ENCODE measurements at places on chromosomes 6 and 20.

DNA sequence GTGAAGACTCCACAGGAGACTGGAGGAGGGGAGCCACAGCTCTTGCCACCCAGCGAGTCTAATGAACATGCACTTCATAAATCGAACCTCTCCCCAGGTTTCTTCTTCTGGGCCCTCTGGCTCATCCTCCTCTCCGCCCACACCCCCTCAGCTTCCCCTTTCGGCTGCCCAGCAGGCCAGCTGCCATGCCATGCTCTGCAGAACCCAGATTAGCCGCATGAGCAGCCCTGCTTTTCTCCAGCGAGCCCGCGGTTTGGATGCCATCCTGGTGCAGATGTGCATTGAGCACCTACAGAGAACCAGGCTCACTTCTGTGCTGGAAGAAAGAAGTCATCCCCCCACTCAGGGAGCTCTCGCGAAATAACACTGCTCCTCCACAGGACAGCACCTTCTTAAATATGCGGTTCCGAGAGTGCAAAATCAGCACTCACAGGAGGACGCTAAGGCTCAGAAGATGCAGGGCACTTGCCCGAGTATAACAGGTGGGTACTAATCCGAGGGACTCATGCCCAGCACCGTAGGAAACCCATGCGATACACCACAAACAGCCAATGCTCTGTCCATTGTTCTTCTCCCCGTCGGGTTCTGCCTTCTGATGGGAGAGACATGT, 143.0 kb upstream of the THBS2 start:
- DNase-seq = no peak

- DNase-seq = no peak
Measured at GRCh38 chr6:135537741-135538301, 40.3 kb upstream of the AHI1 start.

GRCh38 chr20:3898639-3899038, 9.5 kb downstream of the PANK2 start:
- DNase-seq = no peak

DNA sequence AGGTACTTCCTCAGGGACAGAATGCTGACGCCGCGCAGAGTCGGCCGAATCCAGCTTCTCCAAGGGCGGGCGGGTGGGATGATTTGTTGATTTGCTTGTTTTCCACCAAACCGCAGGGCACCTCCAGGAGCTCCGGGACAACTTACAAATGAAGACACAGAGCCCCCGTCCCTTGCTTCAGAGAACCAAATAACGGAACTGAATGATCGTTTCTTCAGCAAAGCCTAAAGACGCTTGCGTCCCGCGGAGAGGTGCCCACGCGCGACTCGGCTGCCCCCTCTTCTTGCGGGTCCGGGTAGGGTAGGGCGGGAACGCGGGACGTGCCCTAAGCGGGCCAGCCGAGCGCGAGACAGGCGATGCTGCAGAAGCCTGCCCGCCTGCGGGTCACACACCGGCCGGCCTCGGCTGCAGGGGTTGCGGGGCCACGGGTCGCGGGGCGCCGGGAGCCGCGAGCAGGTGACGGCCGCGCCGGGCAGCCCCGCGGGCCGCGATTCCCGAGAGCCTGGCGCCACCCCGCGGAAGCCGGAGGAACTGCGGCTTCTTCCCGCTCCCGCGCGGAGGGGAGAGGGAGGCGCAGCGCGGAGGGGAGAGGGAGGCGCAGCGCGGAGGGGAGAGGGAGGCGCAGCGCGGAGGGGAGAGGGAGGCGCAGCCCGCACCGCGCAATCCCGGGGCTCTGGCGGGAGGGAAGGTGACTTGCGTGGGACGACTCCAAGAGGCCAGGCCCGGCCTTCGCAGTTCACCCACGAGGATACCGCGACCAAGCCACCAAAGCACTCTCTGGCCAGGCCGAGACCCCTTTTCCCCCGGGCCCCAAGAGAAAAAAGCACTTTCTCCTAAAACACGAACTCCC, 7.7 kb upstream of the FOXF2 start:
- DNase-seq = no peak

- DNase-seq = no peak
Measured at GRCh38 chr6:22737331-22737730, 168.0 kb downstream of the HDGFL1 start.

GRCh38 chr6:43847741-43848630, 78.0 kb downstream of the VEGFA start:
- DNase-seq = no peak

GRCh38 chr6:5463690-5464089, 202.4 kb downstream of the FARS2 start:
- no peak for DNase-seq

- DNase-seq = no peak
Measured at GRCh38 chr20:21286775-21287174, 16.4 kb upstream of the XRN2 start.

DNA sequence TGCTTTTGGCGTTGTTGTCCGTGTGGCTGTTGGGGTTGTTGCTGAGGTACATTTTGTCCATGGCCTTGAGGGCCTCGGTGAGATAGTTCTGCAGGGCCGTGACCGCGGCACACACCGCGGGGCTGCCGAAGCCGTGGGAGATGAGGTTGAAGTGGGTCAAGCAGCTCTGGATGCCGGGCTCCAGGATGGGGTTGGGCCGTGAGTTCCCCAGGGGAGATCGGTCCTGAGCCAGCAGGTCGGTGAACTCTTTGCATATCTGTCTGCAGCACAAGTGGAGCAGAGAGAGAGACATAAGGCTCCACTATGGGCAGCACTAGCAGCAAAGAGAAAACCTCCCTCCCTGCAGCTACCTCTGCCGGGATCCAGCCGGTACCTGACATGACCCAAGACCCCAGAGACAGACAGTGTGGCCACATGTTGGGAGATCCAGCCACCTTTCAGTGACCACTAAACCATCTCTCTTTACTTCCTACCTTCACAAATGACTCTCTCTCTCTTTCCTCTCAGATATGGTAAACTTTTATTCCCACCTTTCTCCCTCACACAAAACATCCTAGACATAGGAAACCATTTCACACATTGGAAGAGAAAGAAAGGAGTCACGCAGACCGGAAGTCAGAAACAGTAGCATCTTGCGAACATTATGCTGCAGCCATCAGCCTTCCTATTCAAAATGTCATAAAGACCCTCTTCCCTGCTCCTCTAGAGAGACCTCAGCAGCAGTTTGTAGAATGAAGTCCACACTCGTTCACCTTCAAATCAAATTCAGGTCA, 16.2 kb downstream of the TFAP2A start:
- no peak for DNase-seq

- DNase-seq = no peak
Measured at GRCh38 chr6:106530502-106530901, 98.8 kb downstream of the RTN4IP1 start.

DNA sequence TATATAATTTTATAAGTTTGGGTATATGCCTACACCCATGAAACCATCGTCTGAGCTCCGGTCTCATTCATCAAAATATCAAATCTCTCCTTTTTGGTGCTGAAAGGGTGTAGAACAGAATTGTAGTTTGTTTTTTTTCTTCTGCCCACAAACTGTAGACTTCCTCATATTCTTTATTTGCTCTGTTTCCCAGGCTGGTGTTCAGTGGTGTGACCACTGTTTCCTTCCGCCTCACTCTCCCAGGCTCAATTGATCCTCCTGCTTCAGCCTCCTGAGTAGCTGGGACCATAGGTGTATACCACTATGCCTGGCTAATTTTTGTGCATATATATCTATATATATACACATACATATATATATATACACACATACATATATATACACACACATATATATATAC, 139.6 kb upstream of the HCRTR2 start:
- DNase-seq = no peak

DNA sequence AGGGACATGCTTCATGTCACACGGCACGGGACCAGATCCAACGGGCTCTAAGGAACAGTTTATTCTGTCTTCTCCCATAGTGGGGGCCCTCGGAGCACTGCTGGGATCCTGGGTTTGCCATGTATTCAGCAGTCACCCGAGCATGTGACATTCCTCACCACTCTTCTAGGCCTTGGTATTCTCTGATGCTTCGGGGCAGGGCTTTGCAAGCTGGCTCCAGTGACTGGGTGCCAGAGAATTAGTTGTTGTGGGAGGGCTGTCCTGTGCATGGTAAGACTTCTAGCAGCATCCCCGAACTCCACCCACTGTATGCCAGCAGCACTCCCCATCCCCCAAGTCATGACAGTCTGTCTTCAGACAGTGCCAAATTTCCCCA, 5.4 kb downstream of the CCN5 start:
- no peak for DNase-seq

DNA sequence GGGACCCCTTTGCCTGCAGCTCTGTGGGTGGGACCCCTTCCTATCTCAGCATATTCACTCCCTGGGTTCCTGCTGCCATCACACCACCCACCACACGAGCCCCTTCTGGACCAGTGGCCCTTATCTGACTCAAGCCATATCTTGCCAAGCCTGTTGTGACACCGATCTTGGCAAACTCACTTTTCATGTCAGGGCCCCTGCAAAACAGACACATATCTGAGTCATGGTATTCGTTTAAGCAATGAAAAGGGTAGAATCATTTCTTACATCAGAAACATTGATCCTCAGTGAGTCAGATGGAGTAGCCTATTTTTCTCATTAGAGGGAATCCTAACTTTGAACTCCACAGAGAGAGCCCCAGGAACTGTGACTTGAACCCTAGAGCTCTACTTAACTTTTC, 10.6 kb downstream of the RAET1E start:
- DNase-seq = no peak

GRCh38 chr6:11675601-11676000, 103.0 kb downstream of the ADTRP start:
- no peak for DNase-seq

DNA sequence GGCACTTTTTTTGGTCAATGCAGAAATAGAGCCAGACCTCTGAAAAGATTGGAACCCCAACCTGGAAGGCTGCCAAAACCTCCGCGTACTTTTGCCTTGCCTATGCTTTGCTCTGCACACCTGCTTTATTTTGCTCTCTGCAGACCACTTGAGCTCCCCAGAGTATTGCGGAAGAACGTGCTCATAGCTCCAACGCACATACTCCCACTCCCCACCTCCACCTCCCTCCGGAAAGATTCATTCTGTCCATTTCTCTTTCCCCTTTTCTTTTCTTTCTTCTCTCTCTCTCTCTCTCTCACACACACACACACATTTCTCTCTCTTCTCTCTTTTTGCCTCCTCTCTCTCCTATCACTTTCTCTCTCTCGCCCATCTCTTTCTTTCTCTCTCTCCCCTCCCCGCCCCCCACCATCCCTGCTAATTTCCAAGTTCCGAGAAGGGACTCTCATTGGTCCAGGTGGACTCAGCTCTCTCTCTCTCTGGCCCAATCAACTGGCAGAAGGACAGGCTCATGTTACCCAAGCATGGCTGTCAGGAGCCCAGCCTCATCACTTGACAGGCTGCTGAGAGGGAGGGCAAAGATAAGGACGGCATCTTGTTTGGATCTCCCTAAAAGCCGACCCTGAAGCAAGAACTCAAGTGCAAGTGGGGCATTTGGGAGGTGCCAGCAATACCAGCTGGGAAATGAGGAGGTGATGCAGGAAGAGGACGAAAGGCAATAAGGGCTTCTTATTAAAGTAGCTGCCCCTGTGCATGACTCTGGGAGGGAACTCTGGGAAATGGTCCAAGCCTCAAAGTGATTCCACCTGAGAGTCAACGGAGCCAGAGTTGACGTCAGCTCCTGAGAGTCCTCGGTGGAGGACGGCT, 246.1 kb downstream of the LY86 start:
- DNase-seq = no peak

DNA sequence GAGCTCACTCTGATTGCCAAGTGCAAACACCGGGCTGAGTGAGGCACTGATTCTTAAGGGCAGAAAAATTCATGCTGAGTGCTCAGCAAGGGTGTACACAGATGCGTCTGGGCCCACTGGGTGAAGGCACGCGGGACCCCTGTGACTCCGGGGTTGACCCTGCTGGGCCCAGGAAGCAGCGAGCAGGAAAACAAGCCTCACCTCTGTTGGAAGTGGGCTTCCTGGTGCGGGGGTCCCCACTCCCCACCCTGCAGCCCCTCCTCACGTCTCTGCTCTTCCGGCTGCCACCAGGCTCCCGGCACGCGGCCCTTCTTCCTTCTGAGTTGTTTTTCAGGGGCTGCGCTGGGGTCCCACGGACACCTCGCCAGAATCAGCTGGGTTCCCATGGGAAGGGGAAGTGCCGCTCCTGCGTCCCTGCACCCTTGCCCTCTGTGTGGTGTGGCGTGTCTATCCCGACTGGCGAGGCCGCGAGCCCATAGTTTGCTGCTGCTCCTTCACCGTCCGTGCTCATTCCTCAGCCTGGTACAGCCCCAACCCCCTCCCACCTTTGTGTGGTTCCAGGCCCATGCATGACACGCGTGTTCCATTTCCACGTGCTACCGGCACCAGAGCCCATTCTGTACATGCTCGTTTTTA, 80.6 kb upstream of the BHLHE23 start:
- no peak for DNase-seq

DNA sequence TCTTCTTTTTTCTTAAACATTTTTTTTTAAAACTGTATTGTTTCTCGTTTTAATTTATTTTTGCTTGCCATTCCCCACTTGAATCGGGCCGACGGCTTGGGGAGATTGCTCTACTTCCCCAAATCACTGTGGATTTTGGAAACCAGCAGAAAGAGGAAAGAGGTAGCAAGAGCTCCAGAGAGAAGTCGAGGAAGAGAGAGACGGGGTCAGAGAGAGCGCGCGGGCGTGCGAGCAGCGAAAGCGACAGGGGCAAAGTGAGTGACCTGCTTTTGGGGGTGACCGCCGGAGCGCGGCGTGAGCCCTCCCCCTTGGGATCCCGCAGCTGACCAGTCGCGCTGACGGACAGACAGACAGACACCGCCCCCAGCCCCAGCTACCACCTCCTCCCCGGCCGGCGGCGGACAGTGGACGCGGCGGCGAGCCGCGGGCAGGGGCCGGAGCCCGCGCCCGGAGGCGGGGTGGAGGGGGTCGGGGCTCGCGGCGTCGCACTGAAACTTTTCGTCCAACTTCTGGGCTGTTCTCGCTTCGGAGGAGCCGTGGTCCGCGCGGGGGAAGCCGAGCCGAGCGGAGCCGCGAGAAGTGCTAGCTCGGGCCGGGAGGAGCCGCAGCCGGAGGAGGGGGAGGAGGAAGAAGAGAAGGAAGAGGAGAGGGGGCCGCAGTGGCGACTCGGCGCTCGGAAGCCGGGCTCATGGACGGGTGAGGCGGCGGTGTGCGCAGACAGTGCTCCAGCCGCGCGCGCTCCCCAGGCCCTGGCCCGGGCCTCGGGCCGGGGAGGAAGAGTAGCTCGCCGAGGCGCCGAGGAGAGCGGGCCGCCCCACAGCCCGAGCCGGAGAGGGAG, 580 bp downstream of the VEGFA start:
- DNase-seq = peak; percentile 58

- no peak for DNase-seq
Measured at GRCh38 chr20:24998631-24999445, 6.3 kb upstream of the APMAP start.

DNA sequence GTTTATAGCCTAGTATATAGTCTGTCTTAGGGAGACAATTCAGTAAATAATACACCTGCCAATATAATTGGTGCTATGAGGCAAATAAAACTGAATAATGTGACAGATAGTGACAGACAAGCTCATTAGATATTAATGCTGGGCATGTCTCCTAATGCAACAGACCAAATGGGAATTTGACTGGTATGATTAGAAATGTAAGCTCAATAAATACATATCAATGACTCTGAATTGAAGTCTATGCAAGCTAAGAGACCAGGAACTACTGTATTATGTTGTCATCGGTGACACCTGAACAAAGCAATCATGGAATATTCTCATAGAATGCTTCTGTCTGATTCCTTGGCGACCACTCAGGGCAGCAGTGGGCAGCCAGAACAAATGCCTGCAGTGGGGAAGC, 2.5 kb upstream of the SNX3 start:
- no peak for DNase-seq

- no peak for DNase-seq
Measured at GRCh38 chr6:68695403-68695802, 60.3 kb downstream of the ADGRB3 start.
